ENCODE measurements at places on chromosomes 2 and 18. TPM values are rescaled to one million over a fixed set of nuclear protein-coding genes. Genes with fewer than 3 reads are reported as not detected.

OTX1 gene
- total RNA-seq: not detected

MYL1 gene
- total RNA-seq: 17.5 TPM

HOXD1 gene
- total RNA-seq: 0.59 TPM

COBLL1 gene
- total RNA-seq: 15.0 TPM

VIT gene
- total RNA-seq: 2.6 TPM

ICOS gene
- not detected for total RNA-seq

TEKT4 gene
- total RNA-seq: 0.32 TPM

AAMP gene
- 56.3 TPM for total RNA-seq
